ENCODE measurements at places on chromosomes 5 and 9.

GRCh38 chr5:106134549-106134948 is 1536.2 kb downstream of the EFNA5 start:
- DNase-seq: no peak

- no peak for DNase-seq
These were observed 29.7 kb downstream of the MRPL36 start for GRCh38 chr5:1769752-1770442.

DNA sequence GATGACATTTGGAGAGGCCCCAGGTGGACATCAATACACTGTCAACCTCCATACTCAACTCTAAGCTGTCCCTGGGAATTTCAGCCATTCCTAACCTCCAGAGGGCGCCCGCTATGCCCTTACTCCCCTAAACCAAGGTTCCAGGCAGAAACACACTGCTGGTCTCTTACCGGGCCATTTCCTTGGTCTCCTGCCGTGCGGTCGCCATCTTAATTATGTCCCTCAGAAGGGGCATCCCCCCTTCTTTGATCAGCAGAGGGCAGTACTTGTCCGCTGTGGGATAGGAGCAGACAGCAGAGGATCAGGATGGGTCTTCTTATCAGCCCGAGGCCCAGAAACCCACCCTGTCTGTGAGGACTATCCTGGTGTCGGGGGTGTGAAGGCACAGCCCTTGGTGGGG is 9.3 kb upstream of the ZDHHC12 start:
- peak; percentile 85 for DNase-seq

GRCh38 chr9:120742951-120743416 is 28.7 kb upstream of the MEGF9 start:
- DNase-seq: peak; percentile 32

DNA sequence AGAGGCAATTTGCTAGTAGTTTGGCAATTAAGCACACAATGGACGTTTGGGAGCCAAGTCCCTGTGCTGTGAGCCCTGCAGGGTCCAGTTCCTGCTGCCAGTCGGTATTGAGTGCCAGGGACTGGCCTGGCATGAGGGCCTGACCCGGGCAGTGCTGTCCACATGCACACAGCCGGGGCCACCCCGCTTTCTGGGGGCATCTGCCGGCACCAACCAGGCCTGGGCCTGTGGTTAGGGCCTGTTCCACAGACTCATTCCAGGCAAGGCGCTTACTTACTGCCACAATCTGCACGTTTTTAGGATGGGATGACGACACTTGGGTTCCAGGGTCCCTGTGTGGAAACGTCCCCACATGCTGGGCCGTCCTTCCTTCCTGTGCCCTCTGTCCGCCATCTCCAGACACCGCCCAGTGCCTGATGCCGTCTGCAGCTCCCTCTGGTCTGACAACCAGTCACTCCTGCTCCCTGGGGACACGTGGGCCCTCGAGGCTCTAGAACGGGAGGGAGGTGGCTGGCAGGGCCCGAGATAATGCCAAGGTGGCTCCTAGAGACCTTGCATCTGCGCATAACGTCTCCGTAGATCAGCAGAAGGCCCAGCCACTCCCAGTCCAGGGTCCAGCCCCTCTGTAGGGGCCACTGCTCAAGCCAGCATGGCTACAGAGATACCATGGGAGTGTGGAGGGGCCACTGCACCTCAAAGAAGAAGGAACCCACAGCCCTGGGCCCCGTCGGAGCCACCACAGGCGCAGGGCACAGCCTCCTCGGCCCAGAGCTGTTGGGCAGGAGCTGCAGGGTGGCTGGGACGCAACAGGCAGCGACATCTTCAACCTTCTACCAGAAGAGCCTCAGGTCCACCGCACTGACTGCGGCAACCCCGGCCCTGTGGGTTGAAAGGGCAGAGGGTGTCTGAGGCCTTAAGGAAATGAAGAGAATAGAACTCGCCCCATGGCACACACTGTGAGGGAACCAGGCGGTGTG is 24.7 kb downstream of the SLC9A3 start:
- no peak for DNase-seq

DNA sequence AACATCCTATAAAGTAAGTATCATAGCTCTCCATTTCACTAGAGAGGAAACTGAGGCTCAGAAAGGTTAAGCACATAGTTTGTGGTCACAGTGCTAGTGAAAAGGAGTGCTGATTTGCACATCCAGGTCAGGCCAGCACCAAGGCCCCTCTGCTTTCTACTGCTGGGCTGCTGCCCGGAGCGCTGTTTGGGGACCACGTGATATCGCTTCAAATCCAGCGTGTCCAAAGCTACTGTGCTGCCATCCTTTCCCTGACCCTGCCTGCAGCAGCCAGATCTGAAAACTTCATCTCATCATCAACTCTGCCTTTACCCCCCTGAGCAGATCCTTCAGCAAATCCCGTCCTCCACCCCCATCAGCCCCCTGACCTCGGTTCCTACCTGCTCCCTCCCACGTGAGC is 40.7 kb upstream of the AKNA start:
- no peak for DNase-seq

- DNase-seq: peak; percentile 46
These were observed 805.1 kb downstream of the NR2F1-AS1 start for GRCh38 chr5:92775711-92776615.

GRCh38 chr9:79134654-79135053 is 437.1 kb upstream of the TLE4 start:
- peak; percentile 44 for DNase-seq

DNA sequence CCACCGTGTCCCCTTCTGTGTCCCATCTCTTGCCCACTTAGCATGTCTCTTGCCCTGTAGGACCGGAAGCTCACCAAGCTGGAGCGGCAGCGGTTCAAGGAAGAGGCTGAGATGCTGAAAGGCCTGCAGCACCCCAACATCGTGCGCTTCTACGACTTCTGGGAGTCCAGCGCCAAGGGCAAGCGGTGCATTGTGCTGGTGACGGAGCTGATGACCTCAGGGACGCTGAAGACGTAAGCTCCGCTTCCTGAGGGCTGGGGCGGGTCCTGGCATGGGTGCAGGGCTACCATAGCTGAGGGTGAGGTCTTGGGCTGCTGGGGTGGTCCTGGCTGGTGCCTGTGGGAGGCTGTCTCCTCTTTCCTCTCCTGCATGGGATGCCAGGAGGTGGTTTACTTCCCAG is 45.7 kb downstream of the WNK2 start:
- no peak for DNase-seq

DNA sequence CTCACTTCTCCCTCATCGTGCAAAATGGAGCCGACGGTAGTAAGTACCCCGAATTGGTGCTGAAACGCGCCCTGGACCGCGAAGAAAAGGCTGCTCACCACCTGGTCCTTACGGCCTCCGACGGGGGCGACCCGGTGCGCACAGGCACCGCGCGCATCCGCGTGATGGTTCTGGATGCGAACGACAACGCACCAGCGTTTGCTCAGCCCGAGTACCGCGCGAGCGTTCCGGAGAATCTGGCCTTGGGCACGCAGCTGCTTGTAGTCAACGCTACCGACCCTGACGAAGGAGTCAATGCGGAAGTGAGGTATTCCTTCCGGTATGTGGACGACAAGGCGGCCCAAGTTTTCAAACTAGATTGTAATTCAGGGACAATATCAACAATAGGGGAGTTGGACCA is 979 bp downstream of the PCDHGA12 start:
- DNase-seq: peak; percentile 44

- no peak for DNase-seq
These were observed 7.4 kb downstream of the SMARCA2 start for GRCh38 chr9:2022560-2022959.

GRCh38 chr9:8895861-8896224 is 1096.3 kb upstream of the DMAC1 start:
- peak; percentile 53 for DNase-seq

- no peak for DNase-seq
These were observed 2163.5 kb upstream of the WWC1 start for GRCh38 chr5:166127766-166128570.

- no peak for DNase-seq
These were observed 17.2 kb upstream of the C5orf47 start for GRCh38 chr5:173971681-173972345.

DNA sequence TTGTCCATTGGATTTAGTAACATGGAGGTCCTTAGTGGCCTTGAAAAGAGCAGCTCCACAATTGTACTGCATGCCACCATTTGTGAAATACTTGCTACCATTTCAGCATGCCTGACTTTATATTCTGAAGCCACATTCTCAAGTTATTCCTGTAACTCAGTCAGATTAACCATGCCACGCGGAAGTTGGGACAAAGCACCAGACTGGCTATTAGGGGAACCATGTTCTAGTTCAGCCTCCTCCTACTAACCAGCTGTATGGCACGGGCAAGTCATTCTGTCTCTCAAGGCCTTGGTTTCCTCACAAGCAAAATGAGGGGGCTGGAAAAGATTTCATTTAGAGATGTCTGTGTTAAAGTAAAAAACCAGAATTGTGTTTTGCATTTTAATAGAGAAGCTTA is 418.0 kb downstream of the PLK2 start:
- DNase-seq: no peak

DNA sequence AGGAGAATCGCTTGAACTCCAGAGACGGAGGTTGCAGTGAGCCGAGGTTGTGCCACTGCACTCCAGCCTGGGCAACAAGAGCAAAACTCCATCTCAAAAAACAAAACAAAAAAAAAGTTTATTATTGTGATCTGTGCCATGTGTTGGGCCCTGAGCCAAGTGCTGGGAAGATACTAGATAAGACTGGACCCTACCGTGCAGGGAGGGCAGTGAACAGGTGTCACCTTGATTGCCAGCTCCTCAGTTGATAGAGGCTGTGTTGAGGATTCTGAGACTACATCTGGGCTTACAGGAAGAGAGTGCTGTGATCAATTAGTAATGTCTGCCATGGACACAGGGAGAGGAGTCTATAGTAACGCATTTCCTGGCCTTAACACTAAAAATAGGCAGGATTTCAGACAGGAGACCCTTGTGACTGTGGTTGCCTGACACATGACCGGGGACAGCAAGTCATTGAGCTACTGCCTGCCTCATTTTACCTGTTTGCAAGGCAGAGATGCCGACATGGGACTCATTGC is 201.5 kb downstream of the C9orf50 start:
- DNase-seq: no peak

- no peak for DNase-seq
These were observed 19.1 kb downstream of the TGFBI start for GRCh38 chr5:136047858-136048257.

GRCh38 chr5:31706186-31706585 is 67.3 kb downstream of the PDZD2 start:
- no peak for DNase-seq

DNA sequence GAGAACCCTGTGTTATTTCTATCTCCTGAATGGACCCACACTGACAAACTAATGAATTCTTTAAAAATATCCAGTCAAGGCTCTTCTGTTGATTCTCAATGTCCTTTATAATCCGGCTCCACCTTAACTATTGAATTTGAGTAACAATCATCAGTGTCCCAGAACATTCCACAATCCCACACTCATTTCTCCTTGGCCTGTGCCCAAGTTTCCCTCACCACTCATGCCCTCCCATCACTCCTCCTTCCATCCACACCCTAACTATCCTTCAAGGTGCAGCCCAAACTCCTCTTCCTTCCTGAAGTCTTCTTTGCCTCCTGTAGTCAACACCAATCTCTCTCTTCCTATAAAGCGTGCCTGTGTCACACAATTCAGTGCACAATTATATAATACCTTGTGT is 106.1 kb downstream of the NUDT12 start:
- DNase-seq: no peak

DNA sequence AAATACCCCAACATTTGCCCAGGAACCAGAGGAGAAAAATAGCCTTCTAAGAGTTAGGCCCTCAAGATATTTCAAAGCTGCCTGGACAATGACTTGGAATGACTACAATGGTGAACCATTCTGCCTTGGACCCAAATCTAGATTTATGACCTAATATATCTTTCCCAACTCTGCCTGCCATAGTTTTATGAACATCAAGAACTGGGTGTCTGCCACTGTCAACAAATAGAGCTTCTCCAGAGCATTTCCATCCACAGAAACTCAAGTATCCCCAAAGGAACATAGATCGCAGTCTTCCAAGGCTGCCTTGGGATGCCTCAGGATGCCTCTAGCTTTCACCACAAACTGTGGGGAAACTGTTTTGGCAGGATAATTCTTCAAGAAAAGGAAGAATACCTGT is 48.2 kb upstream of the NFIB start:
- peak; percentile 81 for DNase-seq

- no peak for DNase-seq
These were observed 7.0 kb upstream of the UGT3A2 start for GRCh38 chr5:36073595-36074216.

DNA sequence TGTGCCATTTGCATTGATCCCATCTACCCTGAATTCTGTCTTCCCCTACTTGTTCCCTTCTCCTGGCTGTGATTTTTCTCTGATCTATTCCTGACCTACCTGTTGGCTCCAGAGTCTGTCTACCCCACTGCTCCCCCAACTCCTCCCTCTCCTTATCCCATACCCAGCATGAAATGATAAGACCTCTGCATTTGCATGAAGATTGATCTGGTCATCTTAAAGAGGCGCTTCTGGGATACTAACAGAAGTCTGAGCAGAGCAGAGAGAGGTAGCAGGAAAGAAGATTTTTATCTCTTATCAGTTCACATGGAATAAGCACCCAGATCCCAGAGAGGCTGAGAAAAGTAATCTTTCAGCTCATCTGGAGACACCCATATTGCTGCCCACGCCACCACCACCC is 18.3 kb upstream of the GLIPR2 start:
- no peak for DNase-seq

GRCh38 chr5:111347021-111347420 is 122.8 kb downstream of the CAMK4 start:
- DNase-seq: no peak

GRCh38 chr9:136339173-136339957 is 12.0 kb downstream of the GPSM1 start:
- DNase-seq: no peak

DNA sequence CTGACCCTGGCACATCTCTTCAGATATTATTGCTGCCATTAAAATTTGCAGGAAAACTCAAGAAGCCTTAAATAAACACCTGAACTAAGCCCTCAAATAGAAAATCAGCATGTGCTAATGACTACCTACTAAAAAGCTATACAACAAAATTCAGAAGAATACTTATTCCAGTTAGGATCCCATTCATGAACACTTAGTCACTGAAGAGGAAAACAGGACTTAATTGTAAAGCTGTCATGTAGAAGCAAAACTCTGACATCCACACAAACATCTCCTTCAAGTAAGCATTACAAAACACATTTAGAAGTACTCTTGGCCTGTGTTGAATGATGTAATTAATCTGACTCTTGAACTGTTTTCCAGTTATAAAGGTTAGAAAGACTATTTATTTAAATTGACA is 19.9 kb downstream of the ELL2 start:
- DNase-seq: peak; percentile 24

GRCh38 chr9:112618385-112619009 is 99.4 kb downstream of the INIP start:
- no peak for DNase-seq

DNA sequence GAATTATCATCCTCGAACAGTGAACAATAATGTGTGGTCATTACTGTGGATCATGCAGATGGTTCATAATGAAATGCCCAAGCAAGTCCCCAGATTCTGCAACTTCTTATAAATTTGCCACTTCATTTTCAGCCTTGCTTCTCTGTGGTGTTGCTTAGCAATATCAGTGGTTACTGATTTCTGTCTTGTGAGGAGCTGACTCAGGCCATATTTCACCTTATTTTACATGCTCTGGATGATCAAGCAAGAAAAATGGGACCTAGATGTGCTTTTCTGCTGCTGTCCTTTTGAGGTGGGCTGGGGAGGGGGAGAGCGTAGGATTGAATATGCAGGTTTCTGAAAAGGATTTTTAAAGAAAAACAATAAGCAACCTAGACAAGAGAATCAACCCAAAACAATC is 188.3 kb downstream of the SLC24A2 start:
- no peak for DNase-seq
